Activated T-helper 1 cell treated with anti-CD3 and anti-CD28 coated beads, Interleukin-12 subunit alpha, Interleukin-12 subunit beta, Interleukin-2, Interleukin-4 antibody, amounts not matched to agents 30 ng/mL and 10 ng/mL and 1 ng/mL, durations not matched to agents 14 hours and 24 hours and 36 hours (primary cell): ENCODE measurements at places on chromosomes 5 and 9.
A peak's percentile ranks its signal among the peaks of the same experiment; 100 is the strongest.

- no peak for DNase-seq
Measured at GRCh38 chr5:173454361-173454735, 126.1 kb upstream of the STC2 start.

- DNase-seq = no peak
Measured at GRCh38 chr9:71791875-71792274, 23.6 kb upstream of the CEMIP2 start.

- DNase-seq = no peak
Measured at GRCh38 chr9:107214915-107215314, 68.2 kb upstream of the RAD23B start.

DNA sequence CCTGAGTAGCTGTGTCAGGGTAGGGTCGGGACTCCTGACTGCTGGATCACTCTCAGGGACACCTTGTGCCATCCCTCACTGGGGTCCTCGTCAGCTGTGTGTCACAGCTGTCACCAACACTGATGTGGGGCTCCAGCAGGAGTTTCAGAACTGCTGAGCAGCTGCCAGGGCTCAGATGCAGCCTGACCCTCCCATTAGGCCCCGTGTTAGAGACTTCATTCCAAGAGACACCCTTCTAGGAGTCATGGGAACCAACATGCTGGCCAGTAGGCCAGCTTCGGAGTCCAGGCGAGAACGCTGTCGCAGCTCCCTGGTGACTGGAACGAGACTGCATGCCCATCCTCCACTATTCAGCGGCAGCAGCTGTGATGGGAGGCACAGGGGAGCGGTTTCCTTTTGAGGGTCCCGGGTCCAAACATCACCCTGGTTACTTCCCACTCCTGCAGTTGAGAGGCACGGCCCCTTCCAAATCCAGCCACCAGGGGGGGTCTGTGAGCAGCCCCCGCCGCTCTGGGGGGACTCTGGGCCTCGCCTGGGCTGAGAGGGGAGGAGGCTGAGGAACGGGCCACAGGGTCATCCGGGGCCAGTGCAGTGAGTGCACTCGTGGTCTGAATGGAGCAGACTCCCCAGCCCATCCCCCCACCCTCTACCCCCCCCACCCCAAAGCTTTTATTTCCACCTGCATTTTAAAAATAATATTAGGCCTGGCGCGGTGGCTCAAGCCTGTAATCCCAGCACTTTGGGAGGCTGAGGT lies 12.6 kb upstream of the TCF7 start:
- peak; percentile 58 for DNase-seq

- no peak for DNase-seq
Measured at GRCh38 chr9:133783331-133783731, 45.2 kb upstream of the SARDH start.

GRCh38 chr5:115455301-115455707 lies 89.3 kb downstream of the FEM1C start:
- no peak for DNase-seq

GRCh38 chr5:160071516-160071915 lies 47.7 kb downstream of the PWWP2A start:
- DNase-seq = no peak

DNA sequence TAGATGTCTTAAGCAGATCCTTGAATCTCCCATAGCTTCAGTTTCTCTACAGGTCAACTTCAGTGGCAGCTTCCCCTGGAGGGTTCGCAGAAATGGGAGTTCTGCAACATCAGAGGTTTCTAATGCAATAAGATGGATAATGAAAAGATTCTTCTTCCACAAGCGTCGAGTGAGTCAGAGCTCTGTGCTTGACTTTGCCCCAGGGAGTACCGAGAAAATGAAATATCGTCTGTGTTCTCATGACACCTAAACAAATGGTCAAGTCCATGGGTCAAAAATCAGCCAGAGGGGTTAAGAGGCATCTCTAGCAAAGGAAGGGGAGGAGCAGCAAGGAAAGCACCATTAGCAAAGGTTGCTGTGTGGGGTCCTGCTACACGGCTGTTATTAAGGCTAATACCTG lies 3.2 kb upstream of the ADRA1B start:
- DNase-seq = no peak

DNA sequence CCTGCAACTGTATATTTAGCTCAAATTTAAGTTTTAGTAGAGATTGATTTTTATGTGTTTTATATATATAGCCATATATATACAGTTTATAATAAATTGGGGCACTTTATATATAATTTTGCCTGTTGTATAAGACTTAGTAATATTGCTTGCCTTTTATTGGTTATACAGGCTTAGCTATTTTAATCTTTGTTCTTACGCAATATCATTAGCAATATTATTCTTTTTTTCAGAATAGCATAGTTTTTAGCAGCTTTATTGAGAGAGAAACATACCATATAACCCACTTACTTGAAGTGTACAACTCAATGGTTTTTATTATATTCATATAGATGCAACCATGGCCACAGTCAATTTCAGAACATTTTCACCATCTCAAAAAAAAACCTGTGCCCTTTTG lies 28.0 kb downstream of the CDO1 start:
- DNase-seq = no peak

GRCh38 chr5:178110-178509 lies 13.2 kb upstream of the LRRC14B start:
- DNase-seq = no peak

- no peak for DNase-seq
Measured at GRCh38 chr5:31692561-31693221, 53.8 kb downstream of the PDZD2 start.
